ENCODE measurements at places on chromosomes 13 and 19. TPM values are rescaled to one million over a fixed set of nuclear protein-coding genes. Genes with fewer than 3 reads are reported as not detected.

Gene MISP
- total RNA-seq: not detected

Gene ZNF534
- 0.29 TPM for total RNA-seq

Gene SLC25A41
- not detected for total RNA-seq

Gene ATXN8OS
- not detected for total RNA-seq

Gene ZNF546
- total RNA-seq: 2.5 TPM

Gene RUBCNL
- total RNA-seq: 0.13 TPM

Gene TSSK6
- 3.8 TPM for total RNA-seq

Gene PSG6
- not detected for total RNA-seq

Gene CEACAM6
- total RNA-seq: not detected

Gene NCAN
- total RNA-seq: not detected

- no peak for DNase-seq
These were observed 403.5 kb upstream of the MIR17HG start for GRCh38 chr13:90943946-90944345.

GRCh38 chr13:89514534-89515312 lies 1832.8 kb upstream of the MIR17HG start:
- DNase-seq: no peak

- no peak for DNase-seq
These were observed 40.8 kb upstream of the RFXAP start for GRCh38 chr13:36778083-36778671.

DNA sequence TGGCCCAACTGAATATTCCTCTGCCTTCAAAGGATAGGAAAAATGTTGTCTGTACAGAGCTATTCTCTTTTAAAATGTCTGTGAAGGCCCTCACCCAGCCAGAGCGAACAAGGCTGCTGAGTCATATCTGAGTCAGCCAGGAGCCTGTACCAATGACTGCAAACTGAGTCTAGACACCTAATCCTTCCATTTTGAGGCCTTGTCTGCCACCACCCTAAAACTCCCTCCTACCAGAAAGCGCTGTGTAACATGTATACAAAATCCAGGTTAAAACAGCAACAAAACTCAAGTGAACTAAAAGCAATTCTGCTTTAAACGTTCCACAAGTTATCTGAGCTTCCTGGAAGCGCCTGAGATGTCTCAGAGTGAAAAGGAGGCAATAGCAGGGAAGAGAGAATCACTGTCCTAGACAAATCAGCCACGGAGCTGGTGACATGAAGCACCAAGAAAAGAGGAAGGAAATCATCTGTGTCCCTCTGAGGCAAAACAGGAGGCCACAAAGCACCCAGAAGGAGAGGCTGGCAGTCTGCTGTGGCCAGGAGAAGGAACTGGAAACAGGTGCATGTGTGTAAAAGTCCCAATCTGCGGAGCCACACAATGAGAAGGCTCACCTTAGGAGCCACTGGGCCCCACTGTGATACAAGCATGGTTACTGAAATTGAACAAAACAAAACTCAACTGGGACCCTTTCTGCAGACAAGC lies 10.2 kb downstream of the DHRS12 start:
- no peak for DNase-seq

- no peak for DNase-seq
These were observed 31.3 kb upstream of the FOXO1 start for GRCh38 chr13:40697711-40698110.

GRCh38 chr13:51935326-51936171 lies 73.8 kb downstream of the CCDC70 start:
- no peak for DNase-seq

DNA sequence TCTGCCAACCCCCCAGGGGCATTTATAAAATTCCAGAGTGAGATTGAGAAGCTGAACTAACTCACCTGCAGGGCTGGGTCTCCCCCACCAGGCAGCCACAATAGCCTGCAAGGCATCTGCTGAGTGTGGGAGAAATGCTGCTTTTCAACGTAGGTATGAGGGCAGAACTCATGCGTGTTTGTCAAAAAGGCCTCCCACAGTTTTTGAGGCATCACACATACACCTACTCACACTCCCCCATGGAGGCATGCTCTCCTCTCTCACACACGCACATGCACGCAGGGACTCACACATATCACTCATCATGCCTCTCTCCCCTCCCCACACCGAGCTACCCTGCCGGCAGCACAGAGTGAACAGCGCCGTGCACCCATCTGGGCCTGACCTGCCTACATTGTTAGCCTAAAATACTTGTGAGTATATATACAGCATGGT lies 390.5 kb downstream of the FGF9 start:
- peak; percentile 27 for DNase-seq

GRCh38 chr13:60654415-60654814 lies 257.4 kb downstream of the TDRD3 start:
- no peak for DNase-seq

DNA sequence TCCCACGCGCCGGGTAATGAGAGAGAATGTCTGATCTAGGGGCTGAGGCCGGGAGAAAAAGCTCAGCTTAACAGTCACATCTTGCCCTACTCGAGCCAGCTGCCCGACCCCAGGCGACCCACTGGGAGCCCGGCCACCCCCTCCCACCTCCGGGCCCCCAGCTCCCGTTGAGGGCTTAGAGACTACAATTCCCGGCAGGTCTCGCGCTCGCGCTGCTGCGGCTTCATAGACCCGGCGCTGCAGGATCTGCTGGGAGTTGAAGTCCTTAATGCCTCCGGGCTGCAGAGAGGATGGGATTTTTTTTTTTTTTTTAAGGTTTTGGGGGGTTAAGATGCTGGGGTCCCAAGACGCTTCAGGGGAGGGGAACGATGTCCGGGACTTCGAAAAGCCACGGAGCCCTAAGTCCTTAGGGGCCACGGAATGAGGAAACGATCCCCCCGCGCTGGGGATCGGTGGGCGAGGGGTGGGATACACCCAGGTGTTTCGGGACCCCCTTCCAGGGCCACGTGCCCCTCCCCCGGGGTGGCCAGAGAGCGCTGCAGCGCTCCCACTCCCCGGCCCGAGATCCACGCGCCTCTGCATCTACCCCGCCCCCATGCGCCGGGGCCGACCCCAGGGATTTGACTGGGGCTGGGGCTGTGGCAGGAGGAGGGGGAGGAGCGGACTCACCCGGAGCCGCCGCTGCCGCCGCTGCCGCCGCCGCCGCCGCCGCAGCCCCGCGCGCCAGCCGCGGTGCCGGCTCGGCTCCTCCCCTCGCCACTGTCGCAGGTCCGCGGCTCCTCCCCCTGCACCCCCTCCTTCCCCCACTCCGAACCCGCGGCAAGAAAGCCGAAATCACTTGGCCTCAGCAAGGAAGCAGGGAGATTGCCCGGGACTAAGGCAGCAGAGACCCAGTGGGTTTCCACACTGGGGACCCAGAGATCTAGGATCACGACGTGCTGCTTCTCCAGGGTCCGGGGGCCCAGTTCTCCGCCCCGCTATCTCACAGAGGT lies at the start of gene SYT3:
TSS of gene SYT3 (minus strand) at position 761 of the 992 bp plus-strand sequence. CDS start 2,470 bp downstream, outside the sequence.
- DNase-seq: peak; percentile 9

- DNase-seq: no peak
These were observed 3.8 kb upstream of the MLNR start for GRCh38 chr13:49216334-49216733.

DNA sequence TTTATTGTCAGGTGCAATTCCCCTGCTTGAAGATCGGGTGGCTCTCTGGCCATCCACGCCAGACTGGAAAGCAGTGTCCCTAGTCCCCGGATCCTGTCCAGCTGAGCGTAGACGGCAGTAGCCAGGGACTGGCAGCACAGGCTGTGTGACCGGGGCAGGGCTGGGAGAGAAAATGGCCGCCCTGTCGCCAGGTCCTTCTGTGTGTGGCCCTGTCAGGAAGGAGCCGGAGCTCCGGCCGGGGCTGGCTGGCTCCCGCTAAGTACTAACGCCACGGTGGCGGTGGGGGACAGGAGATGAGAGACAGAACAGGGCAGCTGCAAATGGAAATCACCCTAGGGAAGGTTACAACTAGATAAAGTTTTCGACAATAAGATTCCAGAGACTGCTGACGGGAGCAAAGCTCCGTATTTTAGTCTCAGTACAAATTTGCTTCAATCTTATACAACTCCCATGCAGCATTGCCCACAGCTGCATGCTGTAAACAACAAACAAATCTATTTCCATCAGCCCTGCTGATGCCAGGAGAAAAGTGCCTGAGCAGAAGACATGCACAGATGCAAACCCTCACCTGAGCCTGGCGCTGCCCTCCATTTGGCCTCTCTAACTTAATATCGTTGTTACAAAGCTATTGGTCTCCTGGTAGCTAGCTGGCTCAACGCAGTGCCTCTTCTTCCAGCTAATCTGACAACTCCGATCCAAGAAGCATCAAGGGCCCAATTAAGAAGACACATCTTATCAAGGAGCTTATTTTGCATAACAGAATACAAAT lies 253.0 kb downstream of the TSHZ3 start:
- DNase-seq: no peak

- DNase-seq: no peak
These were observed 28.3 kb downstream of the RCBTB2 start for GRCh38 chr13:48504606-48505005.

DNA sequence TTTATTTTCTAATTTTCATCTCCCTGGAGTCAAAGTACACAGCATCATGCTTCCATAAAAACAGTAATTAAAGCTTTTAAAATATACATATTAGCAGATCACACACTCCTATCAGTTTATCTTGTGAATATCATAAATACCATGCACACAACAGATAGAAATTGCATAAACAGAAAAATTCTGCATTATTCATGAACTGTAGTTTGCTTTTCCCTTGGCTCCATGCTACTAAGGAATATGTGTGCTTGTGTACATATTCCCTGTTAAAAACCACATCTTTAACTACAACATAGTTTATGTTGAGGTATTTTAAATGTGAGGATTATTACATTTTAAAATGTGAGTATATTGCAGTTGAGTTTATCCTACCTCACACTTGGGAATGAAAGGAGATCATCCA lies 193.5 kb downstream of the FGF14 start:
- DNase-seq: no peak

GRCh38 chr19:3175781-3176714 lies 2.5 kb upstream of the S1PR4 start:
- no peak for DNase-seq

DNA sequence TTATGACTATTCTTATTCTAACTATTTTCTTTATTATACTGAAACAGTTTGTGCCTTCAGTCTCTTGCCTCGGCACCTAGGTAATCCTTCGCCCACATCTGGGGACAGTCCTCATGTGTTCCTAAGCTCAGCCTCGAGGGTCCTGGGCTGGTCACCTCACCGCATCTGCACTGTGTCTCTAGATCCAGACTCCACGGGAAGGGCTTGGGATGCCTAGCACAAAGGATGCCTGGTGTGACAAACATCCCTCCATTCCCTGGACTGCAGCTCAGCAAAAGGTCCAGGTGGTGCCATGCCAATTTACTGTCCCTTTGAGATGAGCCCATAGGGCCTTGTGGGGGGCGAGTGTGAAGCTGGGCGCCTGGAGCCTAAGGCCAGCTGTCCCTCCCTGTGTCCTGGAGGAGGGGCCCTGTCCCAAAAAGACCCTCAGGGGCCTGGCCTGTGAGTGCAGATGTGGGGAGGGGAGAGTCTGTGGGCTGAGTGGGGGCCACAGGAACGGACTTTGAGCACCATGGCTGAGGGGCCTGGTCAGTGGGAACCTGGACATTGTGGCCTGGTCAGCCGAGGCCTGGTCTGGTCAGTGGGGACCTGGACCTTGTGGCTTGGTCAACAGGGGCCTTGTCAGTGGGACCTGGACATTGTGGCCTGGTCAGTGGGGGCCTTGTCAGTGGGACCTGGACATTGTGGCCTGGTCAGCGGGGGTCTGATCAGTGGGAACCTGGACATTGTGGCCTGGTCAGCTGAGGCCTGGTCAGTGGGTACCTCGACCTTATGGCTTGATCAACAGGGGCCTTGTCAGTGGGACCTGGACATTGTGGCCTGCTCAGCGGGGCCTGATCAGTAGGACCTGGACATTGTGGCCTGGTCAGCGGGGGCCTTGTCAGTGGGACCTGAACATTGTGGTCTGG lies 45.1 kb upstream of the TPM4 start:
- DNase-seq: no peak

All from T-helper 17 cell (primary cell).